ENCODE measurements at places on chromosomes 3 and 15. TPM values are rescaled to one million over a fixed set of nuclear protein-coding genes. Genes with fewer than 3 reads are reported as not detected.

The ZNF80 gene
- total RNA-seq: not detected

The ZCWPW2 gene
- total RNA-seq: 0.47 TPM

The ERICH6 gene
- not detected for total RNA-seq

The EIF4E3 gene
- 3.7 TPM for total RNA-seq

The TMEM87A gene
- 35.0 TPM for total RNA-seq
